ENCODE measurements at places on chromosomes 5 and 9.
A peak's percentile ranks its signal among the peaks of the same experiment; 100 is the strongest.

- DNase-seq: no peak
Measured at GRCh38 chr5:158423623-158424200, 564.8 kb upstream of the CLINT1 start.

DNA sequence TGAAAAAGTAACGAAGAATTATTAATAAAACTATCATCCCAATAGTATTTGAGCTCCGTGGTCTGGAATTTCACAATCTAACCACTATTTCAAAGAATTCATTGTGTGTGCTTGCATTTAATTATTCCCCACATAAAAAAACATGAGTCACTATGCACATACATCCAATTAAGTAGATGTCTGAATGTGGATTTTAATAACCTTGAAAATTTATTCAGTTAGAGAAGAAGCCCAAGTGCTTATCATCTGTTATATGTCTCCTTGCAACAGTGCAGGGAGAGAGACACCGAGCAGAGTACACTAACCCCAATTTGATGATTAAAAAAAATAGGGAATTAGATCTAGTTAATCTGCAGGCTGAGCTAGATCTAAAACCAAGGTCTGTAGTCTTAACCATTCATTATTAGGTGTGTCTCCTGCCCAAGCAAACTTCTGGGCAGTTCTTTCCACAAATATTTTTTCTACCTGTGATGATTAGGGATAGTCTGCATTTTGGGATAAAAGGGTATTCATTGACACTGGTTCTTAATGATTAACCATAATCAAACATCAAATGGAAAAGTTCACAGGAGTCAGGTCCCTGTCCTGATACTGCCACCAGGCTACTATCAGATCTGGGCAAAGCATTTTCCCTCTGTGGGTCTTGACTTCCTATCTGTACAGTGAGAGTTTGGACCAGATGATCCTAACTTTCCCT lies 164.2 kb downstream of the GRIA1 start:
- DNase-seq: no peak

DNA sequence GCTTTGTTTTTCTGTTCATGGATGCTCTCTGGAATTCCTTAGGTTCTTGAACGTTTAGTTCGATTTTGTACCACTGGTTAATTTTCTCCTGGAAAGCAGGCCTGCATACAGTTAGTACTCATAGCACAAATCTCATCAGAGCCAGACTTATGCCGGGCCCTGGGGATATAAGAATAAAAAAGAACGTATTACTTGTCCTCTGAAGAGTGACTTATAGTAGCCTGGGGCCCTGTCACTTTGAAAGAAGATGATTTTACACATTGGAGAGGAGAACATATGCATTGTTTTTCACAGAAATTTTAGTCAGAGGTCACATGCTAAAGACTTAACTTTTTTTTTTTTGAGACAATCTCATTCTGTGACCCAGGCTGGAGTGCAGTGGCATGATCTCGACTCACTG lies 50.3 kb downstream of the ZNF462 start:
- no peak for DNase-seq

DNA sequence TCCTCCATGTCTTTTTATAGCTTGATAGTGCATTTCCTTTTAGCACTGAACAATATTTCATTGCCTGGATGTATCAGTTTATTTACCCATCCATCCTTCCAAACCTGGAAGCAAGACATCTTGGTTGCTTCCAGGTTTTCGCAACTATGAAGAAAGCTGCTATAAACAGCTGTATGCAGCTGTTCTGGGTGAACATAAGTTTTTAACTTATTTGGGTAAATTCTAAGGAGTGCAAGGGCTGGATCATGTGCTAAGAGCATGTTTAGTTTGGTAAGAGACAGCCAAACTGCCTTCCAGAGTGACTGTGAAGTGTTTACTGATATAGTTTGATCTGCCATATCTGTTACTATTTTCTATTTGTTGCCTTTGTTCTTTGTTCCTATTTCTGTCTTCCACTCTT lies 58.5 kb downstream of the CSF2 start:
- no peak for DNase-seq

- DNase-seq: no peak
Measured at GRCh38 chr9:14987858-14988257, 77.6 kb upstream of the FREM1 start.

DNA sequence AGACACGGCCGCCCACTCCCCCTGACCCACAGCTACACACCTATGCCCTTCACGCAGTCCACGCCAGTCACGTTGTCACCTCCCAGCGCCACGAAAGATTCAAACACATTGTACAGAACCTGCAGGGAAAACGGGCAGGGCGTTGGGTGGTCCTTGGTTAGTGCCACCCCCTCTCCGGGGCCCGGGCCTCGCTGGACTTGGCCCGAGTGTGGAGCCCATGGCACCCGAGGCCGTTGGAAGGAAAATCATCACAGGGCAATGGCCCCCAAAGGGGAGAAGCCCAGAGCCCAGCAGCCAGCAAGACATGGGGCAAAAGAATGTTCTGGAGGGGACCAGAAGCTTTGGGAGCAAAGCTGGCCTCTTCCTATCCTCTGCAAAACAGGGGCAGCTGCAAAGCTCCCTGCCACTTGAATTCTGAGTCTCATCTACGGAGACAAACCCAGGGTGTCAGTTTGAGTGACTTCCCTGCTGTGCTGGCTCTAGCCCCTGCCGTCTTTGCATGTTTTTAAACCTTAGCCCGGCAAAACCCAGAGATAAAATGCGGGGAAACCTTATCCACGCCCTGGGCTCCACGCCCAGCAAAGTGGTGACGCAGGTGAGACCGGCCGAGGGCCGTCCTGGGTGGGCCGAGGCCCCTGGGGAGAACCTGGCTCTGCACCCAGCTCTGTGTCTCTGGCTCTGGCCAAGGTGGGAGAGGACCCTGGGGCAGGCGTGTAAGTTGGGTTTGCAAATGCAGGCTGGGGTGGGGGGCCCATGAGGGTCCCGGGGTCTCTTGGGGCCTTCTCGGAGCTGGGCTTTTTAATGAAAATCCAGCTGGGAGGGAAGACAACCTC lies 38.9 kb downstream of the SLC9A3 start:
- DNase-seq: no peak

- DNase-seq: no peak
Measured at GRCh38 chr5:72464071-72464470, 43.1 kb downstream of the ZNF366 start.

DNA sequence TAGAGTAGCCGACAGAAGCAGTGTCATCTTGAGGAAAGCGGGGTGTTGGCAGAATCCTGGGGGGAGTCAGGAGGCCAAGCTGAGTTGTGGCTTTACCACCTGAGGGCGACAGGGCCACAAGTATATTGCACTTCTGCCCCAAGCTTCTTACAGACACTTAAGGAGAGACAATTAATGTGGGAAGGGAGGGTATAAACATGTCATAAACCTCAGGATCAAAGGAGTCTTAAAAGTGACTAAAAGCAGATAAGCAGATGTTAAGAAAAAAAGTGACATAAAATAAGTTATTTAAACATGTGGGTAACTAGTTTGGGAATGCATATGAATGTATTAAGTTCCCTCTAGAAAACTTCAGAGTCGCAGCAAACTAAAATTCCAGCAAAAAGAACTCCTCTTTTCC lies 63.9 kb downstream of the ERAP1 start:
- DNase-seq: no peak

DNA sequence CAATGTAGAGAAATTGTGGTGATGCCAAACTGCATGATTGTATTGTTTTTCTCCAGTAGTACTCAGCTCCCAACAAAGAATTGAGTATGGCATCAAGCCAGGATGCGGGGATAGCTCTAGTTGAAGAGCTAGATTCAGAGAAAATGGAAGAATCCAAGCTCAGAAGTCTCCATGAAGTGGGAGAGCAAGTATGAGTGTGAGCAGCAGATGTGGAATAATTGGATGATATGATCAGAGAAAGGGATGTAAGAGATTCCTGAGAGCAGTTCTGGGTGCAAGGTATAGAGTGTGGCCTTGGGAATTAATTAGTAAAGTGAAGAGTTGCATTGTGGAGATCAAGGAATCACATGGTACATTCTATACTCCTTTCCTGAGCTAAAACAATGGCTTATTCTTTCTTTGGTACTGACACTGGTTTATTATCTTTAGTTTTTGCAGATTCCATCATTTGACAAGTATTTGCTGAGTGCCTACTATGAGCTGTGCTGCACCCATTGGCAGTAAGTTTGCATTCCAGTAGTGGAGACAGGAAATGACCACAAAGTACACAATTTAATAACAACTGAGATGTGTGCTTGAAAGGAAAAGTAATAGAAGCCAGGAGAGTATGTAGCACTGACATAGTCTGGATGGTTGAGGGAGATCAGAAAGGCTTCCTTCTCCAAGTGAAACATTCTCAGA lies 177.1 kb downstream of the CPLANE1 start:
- no peak for DNase-seq

DNA sequence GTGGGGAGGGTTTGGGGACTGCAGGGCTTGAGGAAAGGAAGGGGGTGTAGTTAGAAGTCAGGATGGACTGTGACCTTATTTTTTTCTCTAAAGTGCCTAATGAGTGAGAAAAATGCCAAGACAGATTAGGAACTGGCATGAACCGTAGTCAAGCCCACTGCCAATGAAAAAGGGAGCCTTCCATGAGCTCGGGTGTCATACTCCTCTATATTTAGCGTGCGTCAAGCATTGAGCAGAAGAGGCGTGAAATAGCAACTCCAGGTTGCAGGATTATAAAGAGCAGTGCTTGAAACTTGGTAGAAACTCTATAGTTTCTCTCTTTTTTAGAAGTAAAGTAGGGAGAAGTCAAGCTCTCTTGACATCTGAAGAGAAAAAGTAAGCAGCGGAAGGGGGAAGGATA lies 1.8 kb downstream of the SGCD start:
- DNase-seq: no peak

GRCh38 chr5:180007582-180007981 lies 64.0 kb downstream of the RNF130 start:
- DNase-seq: no peak

- DNase-seq: no peak
Measured at GRCh38 chr5:110031402-110032140, 341.8 kb downstream of the MAN2A1 start.

- no peak for DNase-seq
Measured at GRCh38 chr5:138491284-138491648, 26.0 kb downstream of the EGR1 start.

GRCh38 chr9:4935001-4935672 lies 49.9 kb upstream of the JAK2 start:
- no peak for DNase-seq

DNA sequence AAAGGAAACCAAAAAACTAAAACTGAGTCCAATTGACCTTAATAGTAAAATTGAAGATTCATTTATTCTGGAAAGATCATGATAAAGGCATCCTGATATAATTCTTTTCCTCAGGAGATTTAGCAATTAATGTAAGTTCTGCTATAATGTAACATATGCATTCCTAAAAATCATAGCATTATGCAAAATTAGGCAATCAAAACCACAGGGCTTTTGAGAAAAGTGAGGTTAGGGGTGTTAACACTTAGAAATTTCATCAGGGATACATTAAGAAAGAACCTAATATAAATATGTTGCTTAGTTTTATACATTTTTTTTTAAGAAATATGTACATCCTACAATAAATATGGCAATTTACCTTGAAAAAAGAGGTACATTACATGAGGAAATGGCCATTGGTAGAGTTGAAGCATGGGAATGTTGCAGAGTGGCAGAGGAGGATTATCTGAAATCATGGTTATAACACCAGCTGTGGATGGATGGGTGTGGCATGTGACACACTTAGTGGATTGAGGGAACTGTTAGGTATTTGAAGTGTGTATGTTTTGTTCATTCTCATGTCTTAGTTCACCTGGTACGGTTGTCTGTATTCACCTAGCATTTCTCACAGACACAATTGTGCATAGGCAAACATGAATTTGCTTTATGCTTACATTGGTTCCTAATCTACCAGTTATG lies 51.1 kb downstream of the CCNH start:
- no peak for DNase-seq

- DNase-seq: peak; percentile 33
Measured at GRCh38 chr9:111163716-111164389, 125.6 kb upstream of the LPAR1 start.

GRCh38 chr5:44187973-44188372 lies 201.2 kb downstream of the FGF10 start:
- no peak for DNase-seq

DNA sequence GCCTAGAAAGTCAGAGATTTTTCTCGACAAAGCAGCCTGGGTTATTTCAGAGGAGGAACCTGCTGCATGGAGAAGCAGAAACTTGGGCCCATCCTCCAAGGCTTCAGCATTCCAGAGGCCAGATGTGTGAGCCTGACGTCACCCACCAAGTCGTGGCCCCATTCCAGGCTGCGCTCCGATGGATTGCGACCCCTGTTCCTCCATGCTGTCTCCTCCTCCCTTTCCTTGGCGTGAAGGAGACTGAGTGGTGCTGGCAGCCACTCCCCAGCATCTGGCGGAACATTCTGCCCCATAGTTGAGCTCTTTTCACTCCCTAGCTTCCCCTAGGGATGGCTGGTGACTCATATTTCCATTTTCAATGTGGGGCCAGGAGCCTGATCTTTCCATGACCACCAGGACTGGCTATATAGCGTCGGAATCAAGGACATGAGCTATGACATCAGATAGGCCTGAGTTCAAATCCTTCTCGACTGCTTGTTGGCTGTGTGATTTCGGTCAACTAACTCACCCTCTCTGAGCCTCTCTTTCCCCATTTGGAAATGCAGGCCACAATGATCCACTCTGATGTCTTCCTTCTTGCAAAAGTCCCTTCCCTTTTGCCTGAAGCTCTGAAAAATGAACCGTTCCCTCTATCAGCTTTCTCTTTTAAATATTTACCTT lies 24.5 kb upstream of the DUSP1 start:
- peak; percentile 93 for DNase-seq

GRCh38 chr9:131951905-131952304 lies 127.8 kb downstream of the MED27 start:
- DNase-seq: no peak

- no peak for DNase-seq
Measured at GRCh38 chr5:88394536-88395175, 126.0 kb upstream of the TMEM161B start.

GRCh38 chr9:78860801-78861475 lies 564.0 kb downstream of the PSAT1 start:
- no peak for DNase-seq

- DNase-seq: no peak
Measured at GRCh38 chr9:17503196-17503595, 75.7 kb upstream of the SH3GL2 start.

DNA sequence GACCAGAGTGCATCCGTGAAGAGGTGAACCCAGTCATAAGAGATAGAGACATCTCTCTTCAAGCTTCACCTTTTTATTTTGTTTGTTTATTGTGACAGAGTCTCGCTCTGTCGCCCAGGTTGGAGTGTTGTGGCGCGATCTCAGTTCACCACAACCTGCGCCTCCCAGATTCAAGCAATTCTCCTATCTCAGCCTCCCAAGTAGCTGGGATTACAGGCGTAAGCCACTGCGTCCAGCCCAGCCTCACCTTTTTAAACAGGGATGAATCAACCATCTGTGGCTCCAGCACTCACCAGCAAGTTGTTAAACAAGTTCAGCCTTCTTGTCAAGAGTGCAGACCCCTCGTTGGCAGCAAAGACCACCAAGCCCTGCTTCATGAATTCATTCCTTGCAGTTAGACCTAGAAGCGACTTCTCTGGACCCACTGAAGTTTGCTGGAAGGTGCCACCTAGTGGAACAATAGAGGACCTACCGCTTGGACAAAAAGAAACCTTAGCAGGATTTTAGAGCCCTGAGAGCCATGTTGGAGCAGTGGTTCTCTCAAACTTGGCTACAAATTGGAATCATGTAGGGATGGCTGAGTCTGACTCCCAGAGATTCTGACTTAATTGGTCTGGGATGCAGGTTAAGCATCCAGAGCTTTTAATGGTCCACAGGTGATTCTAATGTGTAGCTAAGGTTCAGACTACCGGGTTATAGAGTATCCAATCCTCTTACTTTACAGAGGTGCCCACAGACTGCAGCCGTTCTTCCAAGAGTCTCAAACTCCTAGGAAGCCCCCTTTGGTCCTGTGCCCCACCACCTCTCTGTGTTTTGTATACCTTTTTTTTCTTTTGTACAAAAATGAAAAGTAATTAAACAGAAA lies 10.5 kb upstream of the GALNT10 start:
- no peak for DNase-seq
